GM10248 (cell line): ENCODE measurements at places on chromosomes 6 and 20.

DNA sequence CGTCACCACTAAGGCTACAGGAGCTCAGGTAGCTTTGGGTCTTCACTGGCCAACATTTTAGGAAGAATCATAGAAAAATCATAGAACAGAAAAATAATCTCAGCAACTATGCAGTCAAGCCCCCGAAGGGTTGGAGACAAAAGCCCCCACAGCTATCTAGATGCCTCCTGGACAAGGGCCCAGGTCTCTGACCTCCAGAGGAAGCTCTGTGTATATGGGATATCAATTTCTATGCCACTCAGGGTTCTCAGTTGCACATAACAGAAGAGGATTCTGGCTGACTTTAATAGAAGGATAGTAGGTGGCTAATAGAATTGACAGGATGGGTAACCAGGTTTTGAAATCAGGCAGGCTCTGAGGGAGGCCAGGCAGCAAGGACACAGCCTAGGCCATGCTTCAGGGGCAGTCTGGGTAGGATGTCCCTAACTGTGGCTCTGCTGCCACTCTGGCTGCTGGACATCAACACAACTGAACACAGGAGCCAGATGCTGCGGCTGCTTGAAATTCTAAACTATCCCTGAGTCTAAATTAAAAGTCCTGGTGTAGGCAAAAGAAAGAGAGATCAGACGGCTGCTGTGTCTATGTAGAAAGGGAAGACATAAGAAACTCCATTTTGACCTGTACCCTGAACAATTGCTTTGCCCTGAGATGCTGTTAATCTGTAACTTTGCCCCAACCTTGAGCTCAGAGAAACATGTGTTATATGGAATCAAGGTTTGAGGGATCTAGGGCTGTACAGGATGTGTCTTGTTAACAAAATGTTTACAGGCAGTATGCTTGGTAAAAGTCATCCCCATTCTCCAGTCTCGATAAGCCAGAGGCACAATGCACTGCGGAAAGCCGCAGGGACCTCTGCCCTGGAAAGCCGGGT lies 65.6 kb downstream of the TRMT6 start:
- no peak for DNase-seq

DNA sequence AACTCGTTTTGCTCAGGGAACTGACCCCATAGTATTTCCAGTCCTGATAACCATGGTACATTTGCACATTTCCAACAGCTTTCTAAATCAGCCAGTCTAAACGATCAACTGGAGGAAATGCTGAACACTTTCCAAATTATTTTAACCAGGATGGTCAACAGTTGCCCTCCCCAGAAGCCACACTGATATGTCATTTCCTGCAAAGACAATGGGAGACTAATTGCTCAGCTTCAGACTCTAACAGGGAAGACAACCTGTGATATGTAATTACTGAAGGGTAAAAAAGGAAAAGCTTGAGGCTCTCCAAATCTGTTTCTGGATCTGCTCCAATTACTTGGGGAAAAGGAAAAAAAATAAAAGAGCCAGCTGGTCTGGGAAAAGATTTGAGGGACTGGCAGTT lies 88.8 kb downstream of the FYN start:
- no peak for DNase-seq

GRCh38 chr20:10434467-10434831 lies 427 bp upstream of the MKKS start:
- peak; percentile 58 for DNase-seq

- no peak for DNase-seq
These were observed 6.5 kb upstream of the USP45 start for GRCh38 chr6:99521633-99522151.

DNA sequence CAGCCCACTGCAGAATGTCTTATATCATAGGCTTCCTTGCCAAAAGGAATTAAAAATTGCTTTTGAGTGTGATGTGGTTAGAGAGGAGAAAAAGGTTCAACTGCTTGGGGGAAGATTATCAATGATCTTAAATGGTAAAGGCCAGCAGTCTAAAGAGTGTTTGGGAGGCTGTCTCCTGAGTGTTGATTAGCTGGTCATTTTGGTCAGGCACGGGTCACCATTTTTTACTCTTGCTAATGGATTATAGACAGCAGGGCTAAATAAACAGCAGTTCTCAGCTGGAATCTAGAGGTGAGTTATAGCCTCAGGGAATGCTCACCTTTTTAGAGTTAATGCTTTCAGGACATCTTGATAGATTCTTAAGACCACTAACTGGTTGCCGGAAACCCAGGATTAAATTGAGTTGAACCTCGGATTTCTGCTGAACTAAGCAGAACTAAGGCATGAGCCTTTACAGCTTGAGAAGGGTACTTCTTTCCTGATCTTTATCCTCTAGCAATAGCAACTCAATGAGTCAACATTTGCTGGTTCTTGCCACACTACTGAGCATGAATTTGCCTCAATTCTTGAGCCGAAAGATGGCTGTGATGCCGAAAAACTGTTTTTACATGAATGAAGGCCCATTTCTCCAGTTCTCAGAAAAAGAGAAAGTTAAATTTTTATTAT lies 120.4 kb downstream of the LRRC1 start:
- no peak for DNase-seq

- no peak for DNase-seq
These were observed 98.3 kb downstream of the HAO1 start for GRCh38 chr20:7841971-7842310.

DNA sequence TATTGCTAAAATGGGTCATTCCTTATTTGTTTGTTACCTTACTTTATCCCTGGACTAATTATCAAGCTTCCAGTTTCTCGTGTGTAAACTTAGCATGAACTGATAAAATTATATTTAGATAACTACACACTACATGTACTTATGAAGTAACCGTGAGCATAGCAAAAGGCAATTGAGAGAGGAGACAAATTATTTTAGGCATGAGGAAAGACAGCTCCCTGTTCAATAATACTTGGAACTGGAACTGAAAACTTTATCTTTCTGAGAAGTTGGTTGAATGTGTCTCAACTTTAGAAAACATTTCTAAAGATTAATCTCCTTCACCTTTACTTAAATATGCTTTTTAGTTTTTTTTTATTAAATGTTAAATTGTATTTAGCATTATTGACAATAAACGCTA lies 11.4 kb downstream of the CRISP3 start:
- no peak for DNase-seq

DNA sequence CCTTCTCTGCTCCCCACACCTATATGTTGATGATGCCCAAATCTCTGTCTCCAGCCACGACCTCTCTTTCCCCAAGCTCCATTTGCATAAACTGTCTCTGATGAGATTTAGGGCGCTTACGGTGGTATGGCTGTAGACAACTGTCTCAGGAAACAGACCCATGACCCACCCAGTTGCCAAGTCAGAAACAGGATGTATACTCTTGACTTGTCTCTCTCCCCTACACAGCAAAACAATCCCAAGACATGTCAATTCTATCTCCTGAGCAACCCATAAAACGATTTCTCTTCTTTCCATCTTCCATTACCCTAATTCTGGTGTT lies 13.9 kb downstream of the GNL1 start:
- no peak for DNase-seq

DNA sequence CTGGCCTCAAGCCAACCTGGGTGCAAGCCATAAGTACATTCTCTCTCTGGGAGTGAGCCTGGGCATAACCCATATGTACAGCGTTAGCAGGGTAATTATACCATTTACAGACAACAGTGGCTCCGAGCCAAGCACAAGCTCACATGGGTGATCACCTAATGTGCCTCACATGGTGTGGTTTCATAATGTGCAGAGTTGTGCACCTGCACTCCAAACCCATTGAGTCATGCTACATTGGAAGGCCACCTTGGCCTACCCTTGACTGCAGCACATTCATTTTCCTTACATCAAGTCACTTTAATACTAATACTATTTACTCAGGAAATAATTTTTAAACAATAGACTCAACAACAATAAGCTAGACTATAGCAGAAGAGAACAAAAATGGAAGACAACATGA lies 194.5 kb upstream of the PLN start:
- no peak for DNase-seq

DNA sequence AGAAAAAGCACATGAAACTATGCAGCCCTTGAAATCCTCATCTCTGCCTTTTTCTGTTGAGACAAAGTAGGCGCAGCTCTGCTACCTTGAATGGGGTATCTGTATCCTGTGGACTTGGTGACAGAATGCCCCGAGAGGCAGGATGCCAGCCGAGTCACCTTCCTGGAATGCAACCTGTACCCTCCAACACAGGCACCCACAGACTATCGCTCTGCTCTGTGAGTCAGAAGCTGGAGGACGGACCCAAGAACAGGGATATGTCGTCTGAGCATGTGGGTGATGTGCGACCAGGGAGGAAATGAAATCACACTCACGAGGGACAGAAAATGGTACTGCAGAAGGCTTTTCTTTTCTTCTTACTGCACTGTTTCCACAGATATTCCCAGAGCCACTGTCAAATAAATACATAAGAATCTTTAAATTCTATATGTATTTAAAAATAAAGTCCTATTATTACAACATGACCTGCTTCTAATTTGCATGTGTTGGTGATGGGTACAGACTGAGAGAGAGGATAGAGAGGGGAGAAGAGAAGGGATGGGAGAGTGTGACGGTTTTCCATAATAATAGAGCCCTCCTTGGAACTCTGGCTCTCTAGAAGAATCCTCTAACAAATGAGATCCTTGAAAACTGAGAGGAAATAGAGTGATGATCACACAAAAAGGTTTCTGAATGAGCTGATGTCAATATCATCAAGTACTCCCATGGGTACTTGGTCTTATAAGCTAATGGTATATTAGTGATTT lies 308.1 kb downstream of the FOXC1 start:
- no peak for DNase-seq

DNA sequence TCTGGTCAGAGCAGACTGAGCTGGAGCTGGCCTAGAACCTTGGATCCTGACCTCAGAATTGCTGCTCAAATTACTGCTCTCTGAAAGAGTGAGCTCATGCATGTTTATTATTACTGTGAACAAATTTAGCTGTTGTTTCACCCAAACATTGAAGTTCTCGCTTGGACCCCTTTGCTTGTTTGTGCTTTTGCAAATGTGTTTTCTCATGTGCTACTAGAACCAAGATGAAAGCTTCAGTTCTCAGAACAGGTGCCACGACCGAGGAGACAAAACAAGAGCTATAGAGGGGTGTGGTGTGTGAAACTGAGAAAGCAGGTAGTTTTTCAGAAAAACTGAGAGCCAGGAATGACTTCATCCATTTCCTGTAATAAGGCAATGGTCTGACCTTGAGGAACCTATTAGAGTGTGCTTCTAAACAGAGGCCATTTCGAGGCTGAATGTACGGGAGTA lies 50.0 kb upstream of the ESR1 start:
- peak; percentile 50 for DNase-seq

DNA sequence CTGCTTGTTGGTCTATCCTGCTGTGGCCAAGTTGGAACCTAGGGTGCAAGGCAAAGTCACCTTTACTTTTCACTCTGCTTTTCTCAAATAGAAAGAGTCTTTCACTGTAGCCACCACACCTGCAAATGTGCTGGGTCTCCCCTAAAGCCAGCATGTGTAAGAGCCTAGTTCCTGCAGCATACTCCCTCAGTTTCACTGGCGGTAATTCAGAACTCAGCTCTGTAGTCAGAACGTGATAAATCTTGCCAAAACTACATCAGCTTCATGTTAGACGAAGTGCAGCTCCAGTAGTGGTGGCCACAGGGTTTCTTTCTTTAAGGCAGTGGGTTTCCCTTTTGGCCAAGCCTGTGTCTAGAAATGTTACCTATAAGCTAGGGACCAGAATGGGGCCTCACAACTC lies 72.0 kb upstream of the HMGCLL1 start:
- no peak for DNase-seq

DNA sequence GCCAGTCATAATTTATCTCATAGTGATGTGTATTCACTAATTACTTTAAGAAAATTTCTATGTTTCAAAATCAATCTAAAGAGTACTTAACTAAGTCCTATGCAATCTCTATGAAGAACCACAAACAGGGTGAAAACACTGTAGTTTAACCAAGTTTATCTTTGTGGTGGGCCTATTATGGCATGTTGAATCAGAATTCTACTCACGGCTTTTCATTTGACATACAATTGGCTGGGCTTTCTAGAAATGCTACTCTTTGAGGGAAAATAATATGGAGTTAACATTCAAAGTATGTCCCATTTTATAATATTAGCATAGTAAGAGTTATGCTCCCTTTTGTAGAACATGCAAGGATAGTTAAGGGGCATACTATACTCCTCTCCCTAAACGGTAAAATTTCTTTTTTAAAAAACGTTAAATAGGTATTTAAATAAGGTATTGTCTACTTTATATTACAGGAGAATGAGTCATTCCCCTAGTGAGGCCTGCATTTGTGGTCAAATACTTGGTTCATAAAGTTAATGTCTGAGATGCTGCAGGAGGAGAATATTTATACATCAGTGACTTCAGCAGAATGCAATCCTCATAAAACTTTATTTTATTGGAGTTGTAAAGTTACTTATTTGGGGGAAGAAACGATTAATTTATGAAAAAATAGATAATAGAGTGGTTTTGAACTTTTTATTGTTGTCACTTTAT lies 1.8 kb downstream of the MOXD1 start:
- DNase-seq = no peak

- no peak for DNase-seq
These were observed 13.0 kb upstream of the TSHZ2 start for GRCh38 chr20:52959125-52959524.

DNA sequence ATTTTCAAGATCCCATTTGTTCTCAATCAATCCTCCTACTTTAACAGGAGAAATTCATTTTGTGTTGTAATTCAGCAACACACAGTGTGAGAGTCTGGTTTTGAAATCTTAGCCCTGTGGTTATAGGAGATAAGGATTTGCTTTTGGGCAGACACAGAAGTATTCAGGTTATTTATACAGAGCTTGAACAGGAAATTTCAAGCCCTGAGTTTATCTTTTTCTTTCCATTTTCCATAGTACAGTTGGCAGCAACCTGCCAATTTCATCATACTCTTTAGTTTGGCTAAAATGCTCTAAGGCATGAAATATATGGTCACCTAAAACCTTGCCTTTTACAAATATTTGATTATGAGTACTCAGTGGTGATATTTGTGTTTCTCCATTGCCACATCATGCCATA lies 41.4 kb downstream of the PKIB start:
- DNase-seq = no peak

DNA sequence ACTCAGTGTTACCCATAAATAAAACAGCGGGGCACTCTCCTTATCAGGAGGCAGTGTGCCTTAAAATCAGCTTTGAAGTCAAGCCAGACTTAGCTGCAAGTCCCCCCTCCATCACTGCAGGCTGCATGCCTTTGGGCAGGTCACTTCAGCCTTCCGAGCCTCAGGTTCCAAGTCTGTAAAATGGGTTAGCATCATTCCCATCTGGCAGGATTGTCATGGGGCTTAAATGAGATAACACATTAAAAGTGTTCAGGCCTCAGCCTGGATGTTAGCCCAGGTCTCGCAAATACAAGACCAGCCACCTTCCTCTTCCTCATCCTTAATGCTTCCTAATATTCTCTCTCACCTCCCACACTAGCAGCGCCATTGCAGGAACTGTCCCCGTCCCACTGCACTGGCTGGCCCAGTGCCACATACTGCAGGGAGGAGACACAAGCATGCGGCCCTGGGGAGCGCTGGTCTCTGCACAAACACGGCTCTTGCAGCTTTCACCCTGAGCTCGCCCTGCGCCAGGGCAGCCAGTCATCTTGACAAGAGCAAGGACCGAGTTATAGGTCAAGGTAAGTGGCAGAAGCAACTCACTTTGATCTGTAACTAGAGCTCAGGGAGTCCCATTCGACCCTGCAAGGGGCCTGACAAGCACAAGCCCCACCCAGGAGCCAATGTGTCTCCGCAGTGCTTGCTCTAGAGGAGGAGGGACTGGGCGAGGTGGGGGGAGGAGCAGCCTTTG lies 564.6 kb upstream of the AGPAT4 start:
- DNase-seq = no peak
